Erythroblast (primary cell): ENCODE measurements at places on chromosomes 12 and 14.

DNA sequence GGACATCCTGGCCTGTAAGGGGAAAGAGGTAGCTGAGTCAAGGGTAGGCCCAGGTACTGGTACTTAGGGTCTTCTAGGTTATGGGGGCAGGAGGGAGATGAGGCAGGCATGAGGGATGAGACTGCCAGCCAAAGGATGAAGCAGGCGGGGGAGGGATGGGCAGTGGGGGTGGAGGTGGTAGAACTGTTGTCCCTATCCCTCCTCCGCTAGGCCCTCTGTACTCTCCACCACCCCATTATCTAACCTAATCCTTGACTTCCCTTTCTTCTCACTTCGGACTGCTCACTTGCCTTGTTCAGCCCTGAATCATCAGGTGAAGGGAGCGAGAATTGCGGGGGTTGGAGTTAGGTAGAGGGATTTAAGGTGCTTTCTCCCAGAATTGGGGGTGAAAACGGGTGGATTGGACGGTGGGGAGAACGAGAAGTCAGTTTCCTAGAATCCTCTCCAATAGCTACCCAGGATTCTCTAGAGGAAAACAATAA is 562 bp downstream of the PAN2 start:
- no peak for DNase-seq

DNA sequence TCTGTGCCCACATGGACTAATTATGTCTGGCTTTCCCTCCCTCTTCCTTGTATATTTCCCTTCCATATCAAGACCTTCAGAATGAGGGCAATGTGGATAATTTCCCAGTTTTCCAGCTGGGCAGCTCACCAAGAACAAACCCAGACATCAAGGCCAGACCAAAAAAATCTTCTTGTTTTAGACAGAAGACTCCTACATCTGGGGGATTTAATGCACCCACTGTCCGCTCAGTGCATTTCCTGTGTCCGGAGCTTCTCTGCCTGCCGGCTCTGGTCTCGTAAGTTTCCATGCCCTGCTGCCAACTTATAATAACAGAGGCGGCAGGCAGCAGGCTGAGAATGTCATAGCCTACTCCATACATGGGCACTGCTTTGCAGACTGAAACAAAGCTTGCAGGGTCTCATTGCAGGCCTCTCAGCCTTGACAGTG is 207.2 kb upstream of the BCL2L14 start:
- no peak for DNase-seq

GRCh38 chr14:75292101-75292563 is 13.5 kb downstream of the FOS start:
- no peak for DNase-seq

GRCh38 chr14:100620255-100621100 is 33.3 kb upstream of the BEGAIN start:
- DNase-seq = no peak

DNA sequence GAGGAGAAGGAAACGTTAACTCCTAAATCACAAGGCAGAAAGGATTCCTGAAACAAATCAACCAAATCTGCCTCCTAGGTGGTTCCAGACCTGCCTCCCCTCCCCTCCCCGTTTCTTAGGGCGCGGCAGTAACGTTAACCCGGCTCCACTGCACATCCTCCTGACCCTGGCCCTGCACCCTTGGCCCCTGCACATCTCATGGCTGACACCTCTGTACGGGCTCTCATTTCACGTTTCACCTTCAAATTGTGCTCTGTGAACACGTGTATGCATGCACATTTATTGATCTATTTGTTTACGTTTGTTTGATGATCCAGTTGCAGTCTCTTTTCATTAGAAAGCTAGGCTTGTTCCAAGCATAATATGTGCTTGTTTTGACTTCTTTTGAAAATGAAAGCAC is 358.1 kb downstream of the ADGRD1 start:
- no peak for DNase-seq

- no peak for DNase-seq
These were observed 3.6 kb downstream of the SSTR1 start for GRCh38 chr14:38211255-38211735.

DNA sequence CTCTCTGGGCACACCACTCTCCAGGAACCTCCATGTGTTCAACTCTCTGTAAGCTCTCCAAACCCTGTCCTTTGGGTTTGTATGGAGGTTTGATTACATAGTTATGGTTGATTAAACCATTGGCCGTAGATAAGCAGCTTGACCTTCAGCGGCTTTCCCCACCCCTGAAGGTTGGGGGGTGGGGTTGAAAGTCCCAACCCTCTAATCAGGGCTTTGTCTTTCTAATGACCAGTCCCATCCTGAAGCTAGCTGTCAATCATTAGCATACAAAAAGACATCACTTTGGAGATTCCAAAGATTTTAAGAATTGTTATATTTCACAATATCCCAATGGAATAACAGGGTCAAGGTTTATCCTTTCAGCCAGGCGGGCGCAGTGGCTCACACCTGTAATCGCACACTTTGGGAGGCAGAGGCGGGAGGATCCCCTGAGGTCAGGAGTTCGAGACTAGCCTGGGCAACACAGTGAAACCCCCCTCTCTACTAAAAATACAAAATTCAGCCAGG is 8.4 kb downstream of the FAM186A start:
- DNase-seq = peak; percentile 10

DNA sequence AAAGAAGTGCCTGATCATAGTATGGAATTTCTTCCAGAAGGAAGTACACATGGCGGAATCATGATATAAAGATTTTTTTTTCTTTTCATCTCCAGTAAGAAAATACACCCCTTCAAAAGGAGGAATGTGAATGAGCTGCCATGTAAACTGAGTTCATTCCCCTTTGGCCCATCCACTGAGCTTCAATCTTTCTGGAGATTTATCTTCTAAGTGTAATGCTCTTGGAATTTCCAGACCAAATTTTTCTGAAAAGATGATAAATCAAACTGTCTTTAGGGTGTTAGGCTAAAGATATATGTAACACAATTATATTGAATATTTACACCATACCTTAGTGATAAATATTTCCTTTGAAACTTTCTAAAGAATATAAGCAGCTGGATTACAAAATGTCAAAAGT is 5.2 kb downstream of the DCN start:
- no peak for DNase-seq

DNA sequence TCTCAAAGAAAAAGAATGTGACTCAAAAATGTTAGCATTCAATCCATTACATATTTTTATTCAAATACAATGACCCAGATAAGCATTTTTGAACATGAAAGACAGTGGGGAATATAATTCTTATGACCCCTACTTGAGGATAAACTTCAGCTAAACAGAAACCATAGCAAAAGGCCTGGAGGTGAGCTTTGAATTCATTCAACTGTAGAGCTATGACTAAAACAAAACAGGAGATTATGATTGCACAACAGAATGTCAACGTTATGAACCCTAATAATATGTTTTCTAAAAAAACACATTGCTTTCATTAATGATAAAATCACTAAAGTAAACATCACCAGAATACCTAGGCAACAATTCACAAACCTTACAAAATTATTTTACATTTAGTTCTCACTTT is 27.8 kb downstream of the EFCAB11 start:
- DNase-seq = no peak

- no peak for DNase-seq
These were observed 56.3 kb downstream of the SLC4A8 start for GRCh38 chr12:51480978-51481377.

DNA sequence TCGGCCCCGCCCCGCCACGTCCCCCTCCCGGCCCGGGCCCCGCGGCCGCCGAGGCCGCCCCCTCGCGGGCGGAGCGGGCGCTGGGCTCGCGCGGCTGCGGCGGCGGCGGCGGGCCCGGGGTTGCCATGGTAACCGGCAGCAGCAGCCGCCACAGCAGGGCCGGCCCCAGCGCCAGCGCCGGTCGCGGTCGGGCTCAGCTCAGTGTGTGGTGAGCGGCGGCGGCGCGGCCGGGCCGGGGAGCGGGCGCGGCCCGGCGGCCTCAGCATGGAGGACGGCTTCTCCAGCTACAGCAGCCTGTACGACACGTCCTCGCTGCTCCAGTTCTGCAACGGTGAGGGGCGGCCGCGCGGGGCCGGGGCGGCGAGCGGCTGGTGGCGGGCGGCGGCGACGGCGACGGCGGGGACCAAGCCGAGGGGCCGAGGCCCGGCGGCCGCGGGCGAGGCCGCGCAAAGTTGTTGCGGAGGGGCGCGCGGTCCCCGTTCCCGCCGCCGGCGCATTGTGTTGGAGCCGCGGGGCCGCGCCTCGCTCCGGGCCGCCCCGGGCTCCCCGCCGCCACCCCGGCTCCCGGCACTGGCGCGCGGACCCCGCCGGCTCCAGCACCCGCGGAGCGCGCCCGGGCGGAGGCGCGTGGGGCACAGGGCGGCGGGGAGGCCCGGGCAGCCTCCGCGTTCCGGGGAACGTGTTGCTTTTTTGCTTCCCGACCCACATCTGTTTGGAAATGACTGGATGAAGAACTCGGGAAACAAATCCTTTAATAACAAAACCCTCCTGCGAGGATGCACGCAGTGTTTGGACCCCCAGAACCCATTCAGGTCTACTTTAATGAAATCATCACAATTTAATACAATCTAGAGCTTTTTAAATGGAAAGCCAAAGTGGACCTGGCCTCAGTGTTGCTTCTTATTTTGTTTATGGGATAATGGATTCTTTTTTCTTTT is at the start of gene EML1:
TSS of gene EML1 (plus strand) at position 201 of the 938 bp plus-strand sequence. CDS start at position 265, 64 bp downstream.
- peak; percentile 88 for DNase-seq

DNA sequence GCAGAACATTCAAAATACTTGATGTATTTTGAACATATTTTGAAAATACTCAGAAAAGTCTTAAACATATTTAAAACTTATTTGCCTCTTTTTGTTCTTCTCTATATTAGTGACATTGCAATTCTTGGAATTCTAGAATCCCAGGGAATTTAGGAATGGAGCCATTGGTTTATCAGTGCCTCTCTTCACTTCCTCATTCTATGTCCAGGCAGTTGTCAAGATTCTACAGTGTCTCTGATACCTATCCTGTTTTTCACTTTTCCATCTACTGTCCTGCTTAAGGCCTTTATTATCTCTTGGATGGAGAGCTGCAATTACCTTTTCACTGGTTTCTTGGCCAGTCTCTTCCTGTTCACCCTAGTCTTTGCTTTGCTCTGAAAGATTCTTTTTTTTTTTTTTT is 144.6 kb downstream of the TTLL5 start:
- no peak for DNase-seq

DNA sequence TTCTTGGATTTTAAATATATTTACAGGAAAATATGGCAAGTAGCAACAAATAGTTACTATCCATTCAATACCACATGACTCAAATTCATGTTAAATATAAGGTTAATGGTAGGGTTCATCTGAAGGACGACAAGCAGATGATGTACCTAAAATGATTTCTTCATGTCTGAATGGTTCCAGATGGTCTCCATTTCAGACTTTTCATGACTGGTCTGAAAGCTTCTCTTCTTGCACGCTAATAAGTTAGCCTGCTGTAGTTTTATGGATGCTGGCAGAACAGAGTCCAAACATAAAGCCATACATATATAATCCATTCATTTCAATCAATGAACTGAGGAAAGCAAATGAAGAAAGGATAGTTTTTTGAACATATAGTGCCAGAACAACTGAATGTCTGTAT is 257.0 kb upstream of the MGAT4C start:
- DNase-seq = no peak

- DNase-seq = no peak
These were observed 13.2 kb downstream of the PLD4 start for GRCh38 chr14:104937694-104938365.

GRCh38 chr14:68779761-68780323 is 13.0 kb downstream of the ZFP36L1 start:
- peak; percentile 53 for DNase-seq

- DNase-seq = no peak
These were observed 478.0 kb downstream of the BTG1 start for GRCh38 chr12:91667694-91668093.

- DNase-seq = no peak
These were observed 46.7 kb downstream of the PSMA6 start for GRCh38 chr14:35338731-35339405.

- DNase-seq = no peak
These were observed 10.6 kb upstream of the DRAM1 start for GRCh38 chr12:101866615-101867373.

GRCh38 chr12:46577063-46577776 is 204.6 kb upstream of the SLC38A2 start:
- no peak for DNase-seq

- DNase-seq = no peak
These were observed 19.6 kb downstream of the GSTZ1 start for GRCh38 chr14:77340389-77340788.

DNA sequence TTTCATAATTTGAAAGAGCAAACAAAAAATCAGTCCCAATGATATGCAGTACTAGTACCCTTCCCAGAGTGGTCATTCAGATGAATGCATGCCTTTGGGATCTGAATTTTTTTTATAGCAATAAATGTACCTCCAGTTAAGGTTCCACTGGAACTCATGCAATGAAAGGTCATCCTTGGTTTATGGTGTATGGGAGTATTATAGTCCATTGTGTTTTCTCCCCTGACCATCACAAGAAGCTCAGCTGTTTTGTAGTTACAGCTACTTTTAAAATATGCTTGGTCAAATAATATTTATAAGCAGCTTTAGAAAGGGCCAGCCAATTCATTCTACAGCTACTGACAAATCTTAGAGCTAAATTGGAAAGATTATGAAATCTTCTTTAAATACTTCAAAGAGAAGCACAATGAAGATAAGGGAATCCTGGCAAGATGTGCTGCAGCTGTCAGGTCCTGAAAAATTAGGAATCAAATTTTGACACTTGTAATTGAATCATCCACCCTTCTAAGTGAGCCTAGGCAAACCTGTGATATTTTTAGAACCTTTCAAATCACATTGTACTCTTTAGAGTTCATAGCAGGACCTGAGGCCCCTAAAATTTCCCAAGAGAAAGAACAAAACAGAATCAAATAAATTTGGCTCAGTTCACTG is 46.5 kb downstream of the IFT81 start:
- DNase-seq = no peak

- DNase-seq = no peak
These were observed 144.6 kb downstream of the TTC7B start for GRCh38 chr14:90671382-90672234.

- DNase-seq = peak; percentile 9
These were observed 40.3 kb downstream of the IFNG start for GRCh38 chr12:68119250-68119649.

DNA sequence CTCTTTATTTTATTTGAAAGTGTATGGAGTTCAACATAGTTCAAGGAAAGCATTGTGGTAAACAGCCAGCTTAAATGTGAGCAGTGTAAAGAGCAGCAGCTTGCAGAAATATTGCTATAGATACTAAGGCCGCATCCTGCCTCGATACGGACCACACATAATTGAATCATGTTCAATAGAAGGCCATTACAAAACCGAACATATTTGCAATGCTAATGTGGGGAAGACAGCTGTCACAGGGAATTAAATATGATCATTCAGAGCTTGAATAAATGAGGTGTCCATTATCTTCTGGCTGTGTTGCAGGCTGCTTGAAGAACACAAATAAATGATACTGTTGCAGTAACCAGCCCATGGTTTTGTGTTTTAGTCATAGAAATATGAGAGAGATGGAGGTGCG is 173.2 kb downstream of the BRMS1L start:
- DNase-seq = no peak

DNA sequence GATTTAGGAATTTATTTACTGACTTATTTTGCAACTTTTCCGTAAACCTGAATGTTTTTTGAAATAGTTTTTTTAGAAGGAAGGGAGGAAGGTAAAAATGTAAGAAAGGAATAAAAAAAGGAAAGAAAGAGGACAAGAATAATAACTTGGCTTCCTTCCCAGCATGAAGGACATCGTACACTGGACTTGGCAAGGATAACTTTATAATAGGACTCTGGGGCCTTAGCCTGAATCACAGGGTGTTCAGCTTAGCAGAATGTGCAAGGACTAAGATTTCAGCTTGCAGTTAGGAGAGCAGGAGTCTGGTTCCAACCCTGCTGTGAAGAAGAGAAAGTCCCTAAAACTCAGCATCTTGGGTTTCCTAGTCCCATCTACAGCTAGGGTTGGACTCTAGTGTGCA is 1053.3 kb downstream of the VRK1 start:
- DNase-seq = no peak
